ENCODE measurements at places on chromosomes 7 and 10.

- DNase-seq, result no peak
Measured at GRCh38 chr7:127908430-127909258, 122.6 kb downstream of the LRRC4 start.

- DNase-seq, result no peak
Measured at GRCh38 chr10:20659225-20659624, 237.9 kb downstream of the NEBL start.

DNA sequence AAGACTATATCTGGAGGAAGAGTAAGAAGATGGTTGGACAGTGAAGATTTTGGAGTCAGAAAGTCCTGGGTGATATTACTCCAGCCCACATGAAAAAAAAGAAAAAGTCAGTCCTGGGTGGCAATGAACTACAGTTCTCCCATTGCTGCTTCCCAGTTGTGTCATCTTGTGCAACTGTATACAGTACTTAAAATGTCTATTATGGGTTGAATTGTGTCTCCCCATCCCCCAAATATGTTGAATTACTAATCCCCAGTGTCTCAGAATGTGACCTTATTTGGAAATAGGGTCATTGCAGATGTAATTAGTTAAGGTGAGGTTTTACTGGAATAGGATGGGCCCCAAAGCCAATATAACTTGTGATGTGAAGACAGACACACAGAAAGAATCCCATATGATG, 15.6 kb downstream of the SEC23IP start:
- no peak for DNase-seq

DNA sequence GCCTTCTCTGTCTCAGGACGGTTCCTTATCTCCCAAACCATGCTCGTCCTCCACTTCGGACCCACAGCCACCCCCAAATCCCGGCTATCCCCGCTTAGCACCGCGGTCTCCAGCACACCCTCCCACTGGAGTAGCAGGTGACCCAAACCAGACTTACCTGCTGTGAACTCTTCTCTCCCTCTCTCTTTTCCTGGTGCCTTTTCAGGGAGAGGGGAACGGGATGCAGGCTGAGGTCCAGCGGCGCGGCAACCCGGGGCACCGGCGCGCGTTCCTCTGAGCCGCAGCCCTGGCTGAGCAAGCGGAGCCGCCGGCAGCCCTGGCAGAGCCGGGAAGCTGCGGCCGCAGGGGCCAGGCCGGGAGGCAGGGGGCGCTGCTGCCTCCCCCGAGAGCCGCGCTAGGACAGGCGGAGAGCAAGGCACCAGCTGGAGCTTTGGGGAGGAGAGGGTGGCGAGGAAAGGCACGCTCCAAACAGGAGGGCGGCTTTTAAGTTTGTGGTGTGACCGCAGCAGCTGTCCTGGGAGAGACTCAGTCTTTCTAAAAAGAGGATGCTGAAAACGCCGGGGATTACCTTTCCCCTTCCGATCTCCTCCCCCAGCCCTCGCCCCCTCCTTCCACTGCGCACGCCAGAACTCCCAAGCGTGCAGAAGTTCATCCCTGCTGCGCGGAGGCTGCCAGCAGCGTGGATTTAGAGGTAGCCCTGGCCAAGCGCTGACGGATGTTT, at the start of gene SEMA3D:
SEMA3D (minus strand) TSS at position 536 of the 721 bp plus-strand sequence. CDS start 65,165 bp downstream, outside the sequence.
- peak; percentile 77 for DNase-seq

DNA sequence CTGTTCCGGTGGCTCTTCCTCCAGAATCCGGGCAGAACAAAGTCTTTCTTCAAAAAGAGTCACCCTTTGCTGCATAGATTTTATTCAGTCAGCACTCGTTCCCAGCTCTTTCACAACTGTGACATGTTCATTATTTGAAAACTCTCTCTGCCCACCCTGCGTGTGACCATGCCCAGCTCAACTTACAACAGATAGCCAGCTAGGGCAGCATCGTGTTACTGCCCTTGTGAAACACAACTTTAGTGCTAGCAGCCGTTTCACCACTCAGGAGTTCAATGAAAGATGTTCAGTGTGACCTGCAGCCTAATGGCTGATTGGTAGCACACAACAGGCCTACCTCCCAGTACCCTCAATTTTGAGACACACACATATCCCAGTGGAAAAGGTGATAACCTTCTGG, 57.9 kb downstream of the ZNF438 start:
- no peak for DNase-seq

DNA sequence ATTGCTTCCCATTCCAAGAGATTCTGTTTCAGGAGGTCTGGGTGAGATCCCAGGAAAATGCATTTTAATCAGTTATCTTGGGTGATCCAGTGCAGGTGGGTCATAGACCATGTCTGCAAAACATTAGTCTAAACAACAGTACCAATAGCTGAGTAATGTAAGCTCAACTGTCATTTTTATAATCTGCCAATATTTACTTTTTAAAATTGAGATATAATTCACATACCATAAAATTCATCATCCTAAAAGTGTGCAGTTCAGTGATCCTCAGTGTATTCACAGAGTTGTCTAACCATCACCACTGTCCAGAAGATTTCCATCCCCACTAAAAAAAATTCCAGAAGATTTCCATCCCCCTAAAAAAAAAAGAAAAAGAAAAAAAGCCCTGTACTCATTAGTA, 51.0 kb downstream of the FAM204A start:
- DNase-seq, result no peak

All from WERI-Rb-1 (cell line).